CD4-positive, alpha-beta memory T cell (primary cell): ENCODE measurements at places on chromosomes 2 and 18.

DNA sequence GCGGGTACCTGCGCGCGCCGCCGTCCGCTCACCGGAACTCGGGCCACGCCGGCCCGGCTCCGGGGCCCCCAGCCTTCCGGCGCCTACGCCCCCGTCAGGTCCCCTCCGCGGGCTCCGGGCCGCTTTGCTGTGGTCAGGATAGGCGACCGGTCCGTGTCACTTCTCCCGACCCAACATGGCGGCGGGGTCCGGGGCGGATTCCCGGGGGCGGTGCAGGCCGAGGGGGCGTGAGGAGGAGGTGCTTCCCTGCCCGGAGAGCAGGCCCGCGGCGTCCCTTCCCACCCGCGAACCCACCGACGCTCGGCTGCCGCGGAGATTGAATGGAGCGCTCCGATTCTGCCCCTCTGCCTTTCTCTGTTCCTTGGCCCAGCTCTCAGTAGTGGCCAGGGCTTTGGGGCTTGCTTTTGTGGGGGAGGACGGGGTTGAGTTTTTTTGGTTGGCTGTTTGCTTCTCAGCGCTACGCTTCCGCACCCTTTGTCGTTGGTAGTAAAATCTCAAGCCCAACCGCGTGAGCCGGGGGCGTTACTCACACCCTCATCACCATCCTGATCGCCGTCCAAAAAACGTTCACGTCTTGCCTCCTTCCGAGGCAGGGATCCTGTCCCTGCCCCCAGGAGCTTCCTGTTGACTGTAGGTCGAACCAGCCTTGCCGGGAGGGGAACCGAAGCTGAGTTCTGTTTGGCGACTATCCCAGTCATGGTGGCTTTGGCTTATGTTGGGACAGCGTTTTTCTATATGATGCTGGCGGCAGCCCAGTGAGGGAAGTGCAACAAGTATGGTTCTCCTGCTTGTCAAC is 532 bp upstream of the YES1 start:
- DNase-seq: peak; percentile 86

GRCh38 chr2:64609942-64610281 is 43.8 kb downstream of the SERTAD2 start:
- DNase-seq: no peak

GRCh38 chr2:231308631-231309428 is 86.7 kb upstream of the B3GNT7 start:
- DNase-seq: no peak

- no peak for DNase-seq
Measured at GRCh38 chr2:15940661-15941480, 521 bp downstream of the MYCN start.

GRCh38 chr2:58428096-58429013 is 187.2 kb upstream of the FANCL start:
- DNase-seq: no peak
